ENCODE measurements at places on chromosomes 2 and 18. TPM values are rescaled to one million over a fixed set of nuclear protein-coding genes. Genes with fewer than 3 reads are reported as not detected.

- DNase-seq = no peak
Measured at GRCh38 chr2:6822406-6822805, 43.3 kb downstream of the CMPK2 start.

DNA sequence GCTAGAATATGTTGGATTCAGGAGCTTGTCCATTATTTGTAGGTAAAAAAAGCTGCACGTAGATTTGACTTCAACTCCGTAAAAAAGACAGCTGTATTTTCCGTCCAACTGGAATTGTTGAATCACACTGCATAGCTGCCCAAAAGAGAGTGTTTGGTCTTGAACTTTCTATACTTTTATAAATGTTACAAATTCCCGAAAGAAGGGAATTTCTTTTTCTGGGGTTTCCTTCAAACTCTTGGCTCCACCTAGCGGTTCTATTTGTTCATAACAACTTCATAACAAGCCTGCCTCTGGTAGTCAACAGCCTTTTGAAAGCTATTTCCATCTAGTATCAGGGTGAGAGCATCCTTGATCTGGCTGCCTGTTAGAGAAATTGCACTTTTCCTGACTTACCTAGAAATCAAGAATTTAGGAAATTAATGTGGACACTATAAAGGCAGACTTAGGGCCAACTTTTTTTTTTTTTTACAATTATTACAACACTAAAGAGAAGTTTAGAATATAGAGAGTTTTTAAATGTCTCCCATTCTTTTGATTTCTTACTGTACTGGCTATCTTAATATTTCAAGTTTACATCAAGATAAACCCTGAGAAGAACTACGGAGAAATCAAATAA is 48.1 kb downstream of the TMEM185B start:
- DNase-seq = peak; percentile 52

- no peak for DNase-seq
Measured at GRCh38 chr2:44663471-44664073, 277.9 kb upstream of the SIX3 start.

DNA sequence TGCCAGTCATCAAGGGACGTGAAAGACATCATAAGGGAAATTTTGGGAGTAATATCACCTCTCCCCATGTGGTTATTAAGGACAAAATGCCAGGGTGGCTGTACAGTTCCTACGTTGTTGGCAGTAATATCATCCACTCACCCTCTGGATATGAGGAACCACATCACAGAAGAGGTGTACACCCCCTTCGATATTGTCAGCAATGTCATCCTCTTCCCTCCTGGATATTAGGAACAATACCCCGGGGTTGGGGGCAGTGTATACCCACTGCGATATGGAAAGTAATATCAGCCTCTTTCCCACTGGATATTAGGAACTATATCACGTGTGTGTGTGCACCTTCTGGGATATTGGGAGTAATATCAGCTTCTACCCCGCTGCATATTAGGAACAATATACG is 1933.3 kb downstream of the SUCLG1 start:
- no peak for DNase-seq

- DNase-seq = peak; percentile 56
Measured at GRCh38 chr2:33521791-33522281, 45.4 kb downstream of the RASGRP3 start.

DNA sequence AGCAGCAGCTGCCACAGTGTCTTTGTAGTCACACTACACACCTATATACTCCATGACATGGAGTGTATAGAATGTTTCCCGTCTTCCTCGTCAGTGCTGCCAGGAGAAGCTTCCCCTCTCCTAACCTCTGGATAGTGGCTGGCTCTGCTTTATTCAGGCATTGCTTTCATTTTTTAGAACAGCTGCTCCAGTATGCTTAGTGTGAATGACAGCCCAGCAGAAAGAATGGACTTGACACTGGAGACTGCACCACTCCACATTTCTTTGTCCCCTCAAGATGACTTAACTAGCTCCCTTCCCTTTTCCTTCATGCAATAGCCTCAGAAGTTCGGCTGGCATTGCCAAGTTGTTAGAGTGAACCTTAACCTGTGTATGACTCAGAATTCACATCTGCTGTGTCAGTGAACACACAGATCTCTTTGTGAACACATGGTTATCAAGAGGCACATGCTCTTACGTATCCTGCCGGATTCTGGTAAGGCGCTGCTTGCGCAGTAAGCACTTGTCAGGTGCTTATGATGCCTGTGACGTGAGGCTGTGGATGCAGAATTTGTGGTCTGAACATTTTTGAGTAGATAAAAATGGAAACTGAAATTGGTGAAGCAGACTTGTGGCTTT is 73.9 kb downstream of the NEDD4L start:
- no peak for DNase-seq

DNA sequence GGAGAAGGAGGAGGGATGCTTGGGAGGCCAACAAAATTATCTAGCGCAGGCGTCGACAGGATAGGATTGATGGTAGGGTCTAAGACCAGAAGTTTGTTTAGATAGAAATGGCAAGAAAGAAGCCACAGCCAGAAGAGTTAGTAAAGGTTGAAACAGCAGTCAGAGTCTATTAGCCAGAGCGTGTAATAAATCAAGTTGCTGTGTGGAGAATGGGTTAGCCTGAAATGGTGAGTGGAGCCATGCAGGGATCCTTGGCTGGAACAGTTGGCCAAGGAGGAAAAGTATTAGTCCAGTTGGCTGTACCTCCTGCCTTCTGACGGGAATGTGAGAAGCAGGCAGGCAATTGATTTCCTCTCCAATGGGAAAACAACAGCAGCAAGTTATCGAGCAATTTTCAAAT is 190.7 kb upstream of the CCDC68 start:
- no peak for DNase-seq

- no peak for DNase-seq
Measured at GRCh38 chr2:154226931-154227330, 355.2 kb downstream of the GALNT13 start.

GRCh38 chr18:59381949-59382348 is 22.9 kb upstream of the LMAN1 start:
- no peak for DNase-seq

DNA sequence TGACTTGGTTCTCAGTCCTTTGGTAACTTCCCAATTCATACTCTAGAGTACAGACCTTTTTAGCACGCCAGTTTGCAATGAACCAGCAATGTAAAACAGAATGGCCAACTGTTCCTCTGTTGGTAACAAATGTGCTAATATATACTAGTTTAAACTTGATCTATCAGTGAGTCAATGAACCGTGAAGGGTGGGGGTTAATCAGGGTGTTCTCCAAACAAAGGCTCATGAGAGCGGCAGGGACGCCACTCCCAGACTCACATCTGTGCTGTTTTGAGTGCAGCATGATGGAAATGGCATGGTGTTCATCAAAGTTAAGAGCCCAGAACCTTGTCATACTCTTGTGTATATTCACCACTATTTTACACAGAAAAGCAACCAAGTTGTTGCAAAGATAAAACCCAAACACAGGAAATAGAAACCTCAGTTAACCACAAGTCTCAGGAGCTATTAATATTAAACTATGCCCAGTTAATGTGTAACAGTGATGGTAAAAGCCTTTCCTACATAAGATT is 70.3 kb downstream of the CERKL start:
- no peak for DNase-seq

- DNase-seq = no peak
Measured at GRCh38 chr2:85956646-85957039, 67.9 kb upstream of the ST3GAL5 start.

DNA sequence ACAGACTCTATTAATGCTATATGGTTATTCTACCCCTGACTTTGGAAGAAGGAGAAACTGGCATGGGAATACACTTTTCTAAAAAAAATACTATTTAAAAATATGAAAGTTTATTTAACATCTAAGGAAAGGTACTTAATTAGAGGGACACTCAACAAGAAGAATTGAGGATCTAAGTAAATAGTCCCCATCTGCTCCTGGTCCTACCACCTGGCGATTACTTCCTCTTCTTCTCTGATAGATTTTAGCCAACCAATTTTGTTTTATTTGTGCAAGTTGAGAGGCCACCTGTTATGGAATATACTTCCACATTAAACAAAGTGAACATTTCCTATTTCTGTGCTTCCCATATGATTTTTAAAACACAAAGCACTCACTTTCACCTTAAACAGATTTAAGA is 111.7 kb downstream of the BCL2 start:
- DNase-seq = no peak

GRCh38 chr2:36564377-36564930 is 33.5 kb downstream of the FEZ2 start:
- no peak for DNase-seq

DNA sequence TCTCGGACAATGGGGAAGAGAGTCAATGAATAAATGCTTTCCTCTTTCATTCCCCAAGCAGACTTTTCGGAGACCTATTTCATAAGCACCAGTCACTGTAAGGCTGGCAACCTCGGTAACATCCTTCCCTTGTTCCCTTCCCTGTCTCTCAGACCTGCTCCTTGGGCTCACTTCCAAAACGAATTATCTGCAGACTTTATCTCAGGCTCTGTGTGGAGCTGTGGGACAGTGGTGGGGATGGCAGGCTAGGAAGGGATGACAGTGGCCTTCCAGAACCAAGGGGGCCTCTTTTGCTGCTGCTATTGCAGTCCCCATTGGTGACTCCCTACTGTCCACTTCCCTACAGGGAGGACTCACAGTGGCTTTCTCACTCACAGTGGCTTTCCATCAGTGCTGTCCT is 185.6 kb upstream of the MEX3C start:
- DNase-seq = no peak

GRCh38 chr2:188610827-188611226 is 319.2 kb downstream of the GULP1 start:
- no peak for DNase-seq

- DNase-seq = no peak
Measured at GRCh38 chr2:195672674-195673073, 15.6 kb downstream of the SLC39A10 start.

DNA sequence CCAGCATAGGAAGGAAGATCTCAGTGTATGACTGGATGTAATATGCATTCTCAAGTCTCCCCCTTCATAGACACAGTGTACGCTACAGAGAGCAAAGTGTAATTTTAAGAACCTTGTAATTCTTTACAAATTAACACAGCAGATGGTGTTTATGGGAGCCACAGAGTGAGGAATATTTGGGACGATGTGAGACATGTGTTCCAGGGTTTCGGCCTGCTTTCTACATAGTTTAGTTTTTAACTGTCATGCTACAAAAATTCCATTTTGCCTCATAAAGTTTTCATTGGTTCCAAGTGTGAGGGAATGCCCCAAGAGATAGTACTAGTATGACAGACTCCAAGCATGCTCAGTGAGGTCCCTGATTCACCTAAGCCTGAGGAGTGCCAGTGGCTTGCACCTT is 76.2 kb upstream of the LRRTM1 start:
- no peak for DNase-seq

- no peak for DNase-seq
Measured at GRCh38 chr18:74375999-74376398, 60.4 kb downstream of the C18orf63 start.

DNA sequence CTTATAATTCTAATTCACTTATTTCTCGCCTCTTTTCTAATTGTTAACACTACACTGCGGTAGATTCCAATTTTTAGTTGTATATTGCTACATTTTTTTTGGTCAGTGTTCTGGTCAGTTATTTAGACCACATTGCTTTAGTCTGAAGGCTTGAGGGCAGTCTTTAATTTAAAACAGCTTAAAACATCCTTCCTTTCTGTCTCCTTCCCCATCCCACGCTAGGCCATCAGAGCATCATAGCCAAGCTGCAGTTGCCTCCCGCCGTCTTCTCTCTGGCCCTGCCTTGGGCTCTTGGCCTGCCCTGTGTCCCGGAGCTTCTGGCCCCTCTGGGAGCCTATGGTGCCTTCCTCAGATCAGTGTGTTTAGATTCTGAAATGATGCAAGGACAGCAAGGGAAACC is 52.6 kb upstream of the GLI2 start:
- DNase-seq = no peak

DNA sequence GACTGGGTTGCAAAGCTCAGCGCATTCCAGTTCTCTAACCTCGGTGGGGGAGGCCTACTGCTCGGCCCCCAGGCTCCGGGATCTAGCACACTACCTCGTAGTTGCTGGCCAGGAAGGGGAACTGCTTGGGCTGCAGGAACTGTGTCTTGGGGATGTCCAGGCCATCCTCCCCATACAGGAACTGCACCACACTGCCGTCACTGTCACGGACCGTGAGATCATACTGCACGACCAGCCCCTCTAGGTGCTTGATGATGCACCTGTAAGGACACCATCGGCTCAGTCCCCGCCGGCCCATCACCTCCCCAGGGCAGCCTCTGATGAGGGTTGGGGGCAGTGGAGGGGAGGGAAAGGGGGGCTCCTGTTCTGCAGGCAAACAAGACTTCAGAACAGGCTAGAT is 61.6 kb downstream of the POLR1A start:
- DNase-seq = no peak

DNA sequence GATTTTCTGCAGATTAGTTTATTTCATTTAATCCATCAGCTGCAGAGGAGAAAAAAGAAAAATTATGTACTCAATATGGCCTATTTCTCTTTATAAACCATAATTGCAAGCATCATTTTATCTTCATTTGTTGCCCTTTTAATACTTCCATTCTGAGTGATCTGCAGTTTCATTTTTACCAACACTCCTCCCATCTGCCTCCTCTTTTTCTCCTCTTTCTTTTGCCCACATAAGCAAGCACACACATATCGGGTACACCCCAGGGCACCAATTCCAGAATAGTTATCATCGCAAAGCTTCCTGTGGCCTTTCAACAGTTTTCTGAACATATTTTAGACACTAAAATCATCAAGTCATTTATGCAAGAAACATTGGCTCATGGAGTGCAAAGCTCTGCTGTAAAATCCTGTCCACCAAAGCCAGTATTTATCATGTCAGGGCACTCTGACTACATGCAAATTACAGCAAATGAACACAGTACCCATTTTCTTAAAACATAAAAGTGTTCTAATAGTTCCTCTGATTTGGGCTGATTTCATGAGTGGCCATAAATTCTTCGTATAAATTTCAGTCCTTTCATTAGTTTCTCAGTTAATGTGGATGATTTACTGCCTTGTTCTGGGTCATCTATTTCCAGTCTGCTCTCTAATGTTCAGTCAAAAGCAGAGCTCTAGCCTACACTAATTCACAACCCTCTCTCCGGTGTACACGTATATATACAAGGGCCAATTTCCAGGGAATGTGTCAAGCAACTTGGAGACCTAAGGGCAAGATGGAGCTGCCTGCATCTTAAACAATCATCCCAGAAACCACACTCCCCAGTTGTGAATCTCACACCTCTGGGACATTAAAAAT is 281.3 kb downstream of the STK39 start:
- DNase-seq = no peak

DNA sequence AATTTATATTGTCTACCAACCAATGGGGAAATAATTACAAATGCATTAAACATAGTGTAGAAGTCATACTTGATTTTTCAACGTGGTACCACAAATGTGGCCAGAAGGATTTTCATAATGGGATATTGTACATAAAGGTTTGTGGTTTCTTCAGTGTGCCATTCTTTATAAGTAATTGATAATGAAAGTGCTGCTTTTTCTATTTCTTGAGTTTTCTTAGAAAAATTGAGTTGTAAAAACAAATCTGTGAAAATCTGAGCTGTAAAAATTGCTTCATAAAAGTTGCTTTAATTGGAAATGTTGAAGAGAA is 103.6 kb downstream of the KYNU start:
- no peak for DNase-seq

- DNase-seq = no peak
Measured at GRCh38 chr2:63023444-63023843, 27.2 kb upstream of the OTX1 start.

GRCh38 chr2:219736209-219736608 is 108.8 kb downstream of the SLC4A3 start:
- peak; percentile 34 for DNase-seq

Gene WDR35
- 5.7 TPM for total RNA-seq

Gene CCL20
- total RNA-seq = 6.0 TPM

Gene CSRNP3
- total RNA-seq = 0.47 TPM

Gene FMNL2
- total RNA-seq = 51.6 TPM

Gene AGXT
- total RNA-seq = not detected

Gene ALLC
- not detected for total RNA-seq

Gene RNU2-63P
- not detected for total RNA-seq

Gene RTTN
- total RNA-seq = 8.9 TPM

Gene TAF1B
- 8.5 TPM for total RNA-seq

Gene VWA3B
- total RNA-seq = not detected
